ENCODE measurements at places on chromosomes 12 and 14.
A peak's percentile ranks its signal among the peaks of the same experiment; 100 is the strongest.

DNA sequence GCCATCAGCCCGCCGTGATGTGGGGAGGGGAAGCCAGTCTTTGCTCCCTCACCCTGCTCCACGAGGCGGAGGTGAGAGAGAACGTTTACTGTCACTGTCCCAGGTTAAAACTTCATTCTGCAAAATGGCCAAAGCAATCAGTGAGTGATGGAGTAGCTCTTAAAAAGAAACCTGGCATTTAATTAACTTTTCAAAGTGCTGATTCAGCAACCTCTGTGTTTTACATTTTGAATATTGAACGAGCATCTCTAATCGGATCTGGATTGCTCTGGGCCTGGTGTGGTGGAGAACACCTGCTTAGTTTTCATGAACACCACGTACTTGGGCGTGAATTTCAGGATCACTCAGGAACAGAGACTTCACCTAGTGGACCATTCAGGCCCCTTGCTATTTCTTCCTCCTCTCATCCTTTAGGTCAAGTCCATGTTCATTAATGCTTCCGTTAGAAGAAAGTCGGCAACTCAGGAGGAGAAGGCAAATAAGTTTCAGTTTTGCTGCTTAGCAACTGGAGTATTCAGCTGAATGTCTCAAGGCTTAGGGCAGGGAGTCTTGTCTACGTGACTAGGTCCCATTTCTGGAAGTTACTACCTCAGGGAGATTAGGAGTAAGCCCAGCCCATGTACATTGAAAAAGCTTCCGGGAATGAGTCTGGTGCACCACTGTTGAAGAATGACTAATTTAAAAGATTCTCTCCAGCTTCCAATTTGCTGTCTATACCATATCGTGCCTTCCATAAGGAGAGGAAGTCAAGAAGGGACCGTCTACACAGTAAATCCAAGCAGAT is 68.2 kb downstream of the IFT43 start:
- no peak for DNase-seq

- DNase-seq: no peak
Observed at GRCh38 chr12:22803725-22804124, 178.8 kb downstream of the ETNK1 start.

DNA sequence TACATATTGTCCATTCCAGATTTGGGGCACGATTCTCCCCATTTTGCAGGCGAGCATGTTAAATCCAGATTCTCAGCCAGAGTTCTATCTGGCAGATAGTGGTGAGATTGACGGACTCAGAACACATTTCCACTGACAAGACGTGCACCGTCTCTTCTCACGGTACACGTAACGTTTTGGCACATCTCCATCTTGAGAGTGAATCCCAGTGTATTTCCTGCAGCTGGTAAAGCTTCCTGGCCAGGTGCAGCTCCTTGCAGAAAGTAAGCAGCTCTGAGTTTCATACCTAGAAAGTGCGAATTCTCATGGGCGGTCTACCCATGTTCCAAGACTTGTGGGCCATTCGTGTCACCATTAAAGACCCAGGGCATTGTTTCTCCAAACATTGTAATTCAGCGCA is 102.6 kb downstream of the TSPAN9 start:
- DNase-seq: no peak

- DNase-seq: no peak
Observed at GRCh38 chr12:76232013-76232412, 116.2 kb downstream of the BBS10 start.

GRCh38 chr14:74671789-74672188 is 41.1 kb downstream of the AREL1 start:
- no peak for DNase-seq

- peak; percentile 84 for DNase-seq
Observed at GRCh38 chr12:53099071-53099882, 1.8 kb downstream of the IGFBP6 start.

- DNase-seq: no peak
Observed at GRCh38 chr14:74545386-74545785, 51.8 kb downstream of the ISCA2 start.

- DNase-seq: no peak
Observed at GRCh38 chr14:100165376-100165775, 5.9 kb upstream of the DEGS2 start.

DNA sequence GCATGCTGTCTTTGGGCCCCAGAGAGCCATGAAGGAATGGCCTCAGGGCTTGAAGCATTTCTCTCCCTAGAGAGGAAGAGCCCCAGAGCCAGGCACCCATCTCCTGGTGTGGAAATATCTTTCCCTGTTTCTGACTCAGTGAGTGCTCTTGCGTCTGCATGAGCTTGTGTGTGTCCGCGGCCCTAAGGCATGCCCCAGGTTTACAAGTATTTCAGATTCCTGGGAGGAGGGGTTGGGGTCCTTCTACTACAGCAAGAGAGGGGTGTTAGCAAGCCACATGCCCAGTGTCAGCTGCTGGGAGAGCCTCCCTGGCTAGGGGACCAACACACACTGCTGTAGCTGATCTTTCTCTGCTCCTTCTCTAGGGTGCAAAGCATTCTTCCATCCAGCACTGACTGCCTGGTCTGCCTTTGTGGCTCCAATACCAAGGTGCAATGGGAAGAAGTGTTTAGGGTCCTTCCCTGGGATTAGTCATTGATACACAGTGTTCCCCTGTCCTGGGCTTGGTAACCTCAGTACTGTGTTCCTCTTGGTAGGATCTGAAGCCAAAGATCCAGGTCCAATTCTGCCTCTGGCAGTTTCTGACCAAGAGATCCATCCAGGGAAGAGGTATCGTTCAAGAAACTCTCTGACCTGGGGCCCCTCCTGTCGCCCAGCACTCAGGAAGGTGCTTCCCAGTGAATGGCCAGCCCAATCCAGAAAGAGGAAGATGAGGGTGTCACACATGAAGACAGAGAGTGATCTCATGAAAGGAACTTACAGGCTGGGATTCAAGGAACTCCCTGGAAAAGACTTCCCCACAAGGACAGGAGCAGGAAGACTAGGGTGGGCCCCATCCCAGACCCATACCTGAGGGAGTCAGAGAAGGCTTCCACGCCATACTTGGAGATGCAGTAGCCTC is 3.1 kb downstream of the RDH16 start:
- DNase-seq: no peak

DNA sequence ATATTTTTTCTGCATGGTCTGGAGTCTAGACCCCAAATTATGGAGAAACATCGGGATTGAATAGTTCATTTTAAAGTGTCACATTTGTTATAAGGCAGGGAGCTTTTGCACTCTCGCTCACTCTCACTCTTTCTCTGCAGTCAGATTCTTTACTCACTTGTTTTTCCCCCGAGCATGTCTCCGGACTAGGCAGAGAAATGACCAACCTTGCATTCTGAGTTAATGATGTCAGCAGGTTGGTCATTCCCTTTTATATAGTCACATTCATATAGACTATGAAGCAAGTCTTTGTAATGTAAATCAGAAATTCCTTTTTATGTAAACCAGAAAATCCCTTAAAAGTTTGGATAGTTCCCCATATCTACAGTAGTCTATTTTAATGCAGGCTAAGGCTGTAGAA is 4.1 kb downstream of the C12orf75 start:
- no peak for DNase-seq

GRCh38 chr12:124478985-124479645 is 88.3 kb downstream of the NCOR2 start:
- no peak for DNase-seq

DNA sequence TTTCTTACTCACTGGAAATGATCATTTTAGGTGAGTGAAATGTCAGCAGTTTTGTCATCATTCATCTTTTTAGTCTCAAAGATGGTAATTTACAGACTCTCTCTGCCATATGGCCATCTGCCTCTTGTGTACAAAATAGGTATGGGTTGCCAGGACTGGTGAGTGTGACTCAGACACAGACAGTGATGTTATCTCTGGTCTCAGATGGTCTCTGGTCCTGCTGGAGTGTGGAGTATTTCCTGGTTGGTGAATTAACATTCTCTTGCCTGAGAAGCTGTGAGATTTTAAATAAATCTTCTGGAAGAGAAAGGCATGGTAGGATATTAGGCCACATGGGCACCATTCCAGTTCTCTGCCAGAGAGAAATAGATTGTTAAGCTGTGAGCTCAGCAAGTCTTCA is 207.0 kb downstream of the ATP23 start:
- DNase-seq: no peak

DNA sequence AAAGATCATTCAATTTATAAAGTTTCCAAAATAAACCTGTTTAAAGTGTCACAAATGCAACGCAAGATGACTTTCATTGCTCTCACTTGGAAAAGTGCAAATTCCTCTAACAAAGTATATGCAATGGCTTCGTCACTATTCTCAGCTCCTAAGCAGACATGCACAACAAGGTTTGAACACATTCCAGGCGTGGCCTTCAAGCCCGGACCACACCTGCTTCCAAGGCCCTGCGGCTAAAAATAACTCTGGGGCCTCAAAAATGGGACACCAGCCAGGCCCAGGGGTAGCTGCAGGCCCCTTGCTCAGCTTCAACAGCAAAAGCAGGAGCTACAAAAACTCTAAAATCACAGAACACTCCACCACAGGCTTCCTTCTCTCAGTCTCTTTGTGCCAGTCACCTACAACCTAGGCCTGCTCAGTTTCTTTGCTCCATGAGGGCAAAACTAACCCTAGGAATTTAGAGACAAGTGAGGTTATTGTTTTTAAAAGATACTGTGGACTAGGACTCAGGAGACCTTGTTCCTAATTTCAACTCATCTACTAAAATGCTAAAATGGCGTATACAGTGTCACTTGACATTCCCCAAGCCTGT is 29.3 kb downstream of the DUSP16 start:
- no peak for DNase-seq

- DNase-seq: no peak
Observed at GRCh38 chr12:131917711-131918306, 11.3 kb upstream of the PUS1 start.

DNA sequence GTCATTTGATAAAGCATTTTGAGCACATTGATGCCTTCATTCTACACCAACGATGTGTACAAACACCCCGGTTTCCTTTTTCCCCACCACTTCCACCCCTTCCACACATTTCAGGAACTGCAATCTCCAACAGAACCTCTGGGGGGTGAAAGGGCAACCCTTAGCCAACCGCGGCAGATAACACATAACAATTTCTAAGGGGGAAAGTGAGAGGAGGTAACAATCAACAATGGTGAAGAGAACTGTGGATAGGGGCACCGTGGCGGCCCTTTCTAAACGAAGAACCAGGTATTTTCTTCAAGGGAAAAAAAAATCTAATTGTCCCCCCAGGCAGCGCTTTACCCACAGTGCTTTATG is 1.1 kb downstream of the KITLG start:
- DNase-seq: no peak

GRCh38 chr12:122846622-122847515 is 11.6 kb downstream of the HIP1R start:
- no peak for DNase-seq

DNA sequence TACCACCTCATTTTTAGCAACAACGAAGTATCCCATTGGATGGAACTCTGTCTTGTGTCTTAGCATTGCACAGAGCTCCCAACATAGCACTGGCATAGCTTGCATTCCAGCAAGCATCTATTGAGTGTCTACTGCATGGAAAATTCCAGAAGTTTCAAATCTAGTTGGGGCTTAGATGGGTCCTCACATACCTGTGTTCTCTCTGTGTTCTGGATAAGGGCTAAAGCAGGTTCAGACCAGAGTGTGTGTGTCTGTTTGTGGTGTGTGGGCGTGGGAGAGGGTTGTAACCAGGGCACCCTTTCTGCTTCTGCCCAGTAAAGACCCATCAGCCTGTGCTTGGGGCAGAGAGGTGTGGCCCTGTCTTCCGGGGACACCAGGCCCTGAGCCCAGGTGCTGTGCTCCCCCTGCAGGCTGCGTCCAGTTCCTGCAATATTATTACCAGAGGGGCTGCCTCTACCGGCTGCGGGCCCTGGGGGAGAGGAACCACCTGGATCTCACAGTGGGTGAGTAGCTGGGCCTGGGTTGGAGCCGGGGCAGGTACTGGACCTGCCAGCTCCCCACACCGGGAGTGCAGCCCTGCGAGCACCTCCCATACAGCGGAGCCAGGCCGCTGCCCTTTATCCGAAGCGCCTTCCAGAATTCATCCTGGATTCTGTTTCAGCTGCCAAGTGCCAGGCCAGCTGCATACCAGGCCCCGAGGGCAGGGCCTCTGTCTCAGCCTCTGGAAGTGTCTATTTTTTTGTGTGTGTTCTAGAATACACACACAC is 20.3 kb downstream of the RHOF start:
- DNase-seq: peak; percentile 82
